Mesenteric fat pad (tissue), 1 donor: ENCODE measurements at places on chromosomes 12 and 14. TPM values are rescaled to one million over a fixed set of nuclear protein-coding genes. Genes with fewer than 3 reads are reported as not detected.

- DNase-seq = no peak
These were observed 334.6 kb upstream of the FKBP4 start for GRCh38 chr12:2460051-2460670.

DNA sequence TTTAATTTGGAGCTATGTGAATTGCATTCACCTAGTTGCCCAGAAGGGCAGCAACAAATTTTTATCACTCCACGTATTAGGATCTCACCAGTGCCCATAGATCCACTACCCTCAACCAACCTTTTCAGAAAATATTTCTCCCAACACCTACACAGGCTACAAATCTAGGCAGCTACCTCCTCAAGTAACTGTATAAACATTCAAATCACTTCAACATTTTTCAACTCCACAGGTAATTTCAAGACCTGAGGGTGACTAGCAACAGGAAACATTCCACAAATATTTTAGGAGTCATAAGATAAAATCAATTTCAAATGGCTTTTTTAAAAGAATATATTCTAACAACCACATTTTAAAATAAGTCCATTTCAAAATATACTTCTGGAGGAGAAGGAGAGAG is 12.9 kb downstream of the PHLDA1 start:
- no peak for DNase-seq

TRHDE gene
- 14.5 TPM for total RNA-seq

PLCZ1 gene
- not detected for total RNA-seq
